ENCODE measurements at places on chromosomes 12 and 14.

DNA sequence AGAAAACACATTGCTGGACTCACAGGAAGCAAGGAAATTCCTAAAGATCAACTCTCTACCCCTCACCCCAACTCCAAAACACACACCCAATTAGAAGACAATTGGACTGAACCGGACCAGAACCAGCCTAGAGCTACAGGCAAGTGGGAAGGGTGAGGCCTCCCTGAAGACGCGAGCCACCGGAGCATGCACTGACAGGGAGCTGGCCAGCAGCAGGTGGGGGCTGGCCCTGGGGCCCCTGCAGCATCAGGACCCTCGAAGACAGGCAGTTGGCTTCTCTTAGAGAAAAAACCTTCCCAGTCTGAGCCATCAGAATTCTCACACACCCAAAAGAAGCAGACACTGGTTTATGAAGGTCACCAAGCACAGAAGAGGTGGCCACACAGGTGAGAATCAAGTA lies 209.5 kb upstream of the DIO3 start:
- peak; percentile 10 for DNase-seq

GRCh38 chr12:106386813-106387535 lies 29.4 kb downstream of the POLR3B start:
- DNase-seq, result no peak

DNA sequence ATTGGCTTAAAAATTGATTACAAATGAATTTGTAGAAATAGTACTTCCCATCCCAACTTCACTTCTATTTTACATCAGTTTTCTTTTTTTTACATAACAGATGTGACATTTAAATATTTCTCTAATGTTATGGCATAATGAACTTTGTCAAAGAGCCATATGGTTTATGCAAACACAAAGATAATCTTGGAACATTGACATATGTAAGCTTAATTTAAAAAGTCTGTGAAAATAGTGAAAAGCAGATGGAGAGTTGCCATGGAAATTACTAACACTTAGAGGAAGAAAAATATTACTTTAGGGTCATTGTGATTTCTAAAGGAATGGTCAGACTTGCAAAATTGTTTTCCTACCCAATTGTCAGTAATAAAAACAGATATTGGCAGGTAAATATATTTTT lies 232.4 kb downstream of the AEBP2 start:
- no peak for DNase-seq

GRCh38 chr14:102754370-102755262 lies 22.6 kb upstream of the TRAF3 start:
- DNase-seq, result no peak

GRCh38 chr14:91310606-91311283 lies 66.2 kb upstream of the GPR68 start:
- DNase-seq, result no peak

DNA sequence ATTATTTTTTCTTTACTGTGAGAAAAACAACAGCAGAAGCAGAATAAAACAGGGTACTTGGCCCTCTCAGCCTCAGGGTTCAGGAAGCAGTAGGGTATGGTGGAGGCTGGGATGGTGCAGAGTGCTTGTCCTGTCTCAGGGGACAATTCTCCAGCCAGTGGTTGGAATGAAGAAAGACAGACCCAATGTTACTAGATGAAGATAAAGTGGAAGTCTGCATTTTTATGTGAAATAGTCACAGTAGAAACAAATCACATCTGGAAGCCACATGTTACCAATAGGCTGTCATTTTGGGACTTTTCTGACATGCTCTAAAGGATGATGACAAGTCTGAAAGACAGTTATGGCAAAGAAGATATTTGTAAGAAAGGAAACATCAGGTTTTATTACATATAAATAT lies 32.3 kb downstream of the PROX2 start:
- no peak for DNase-seq

GRCh38 chr14:61104358-61104757 lies 123.3 kb downstream of the SLC38A6 start:
- no peak for DNase-seq

DNA sequence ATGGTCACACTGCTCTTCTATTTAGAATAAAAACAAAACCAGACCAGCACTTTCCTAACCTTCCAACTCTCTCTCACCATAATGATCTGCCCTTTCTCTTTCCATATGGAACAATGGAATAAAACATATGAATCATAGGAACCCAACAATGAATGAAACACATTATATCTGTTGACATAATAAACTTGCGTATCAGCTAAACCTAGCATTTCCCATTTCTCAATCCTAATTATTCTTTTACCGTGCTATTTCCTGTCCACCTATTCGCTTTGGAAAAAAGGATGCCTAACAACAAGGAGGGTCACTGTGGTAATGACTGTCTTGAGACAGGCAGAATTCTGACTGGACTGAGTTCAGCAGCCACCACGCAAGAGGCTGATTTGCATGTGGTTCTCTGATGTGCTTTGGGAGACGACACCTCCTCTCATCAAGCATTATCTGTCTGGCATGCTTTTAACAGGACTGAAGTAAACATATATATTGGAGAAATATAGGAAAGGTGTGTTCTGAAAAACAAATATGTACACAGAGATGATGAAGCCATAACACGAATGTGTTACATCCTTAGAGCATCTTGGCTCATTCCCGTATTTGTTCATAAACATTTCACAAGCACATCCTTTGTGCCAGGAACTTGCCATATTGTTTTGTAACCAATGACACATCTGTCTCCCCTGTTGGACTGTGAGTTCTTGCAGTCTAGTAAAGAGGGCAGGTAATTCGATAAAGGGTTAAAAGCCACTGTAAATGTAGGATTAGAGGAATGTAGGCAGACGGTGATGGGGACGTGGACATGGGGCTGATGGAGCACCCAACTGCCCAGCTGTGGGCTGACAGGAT lies 87.7 kb downstream of the PTPRB start:
- DNase-seq, result no peak

GRCh38 chr14:98501836-98502235 lies 770.2 kb downstream of the BCL11B start:
- DNase-seq, result no peak

GRCh38 chr12:109523071-109523470 lies 45.6 kb downstream of the UBE3B start:
- DNase-seq, result no peak

GRCh38 chr12:2696136-2696535 lies 98.6 kb upstream of the FKBP4 start:
- no peak for DNase-seq

DNA sequence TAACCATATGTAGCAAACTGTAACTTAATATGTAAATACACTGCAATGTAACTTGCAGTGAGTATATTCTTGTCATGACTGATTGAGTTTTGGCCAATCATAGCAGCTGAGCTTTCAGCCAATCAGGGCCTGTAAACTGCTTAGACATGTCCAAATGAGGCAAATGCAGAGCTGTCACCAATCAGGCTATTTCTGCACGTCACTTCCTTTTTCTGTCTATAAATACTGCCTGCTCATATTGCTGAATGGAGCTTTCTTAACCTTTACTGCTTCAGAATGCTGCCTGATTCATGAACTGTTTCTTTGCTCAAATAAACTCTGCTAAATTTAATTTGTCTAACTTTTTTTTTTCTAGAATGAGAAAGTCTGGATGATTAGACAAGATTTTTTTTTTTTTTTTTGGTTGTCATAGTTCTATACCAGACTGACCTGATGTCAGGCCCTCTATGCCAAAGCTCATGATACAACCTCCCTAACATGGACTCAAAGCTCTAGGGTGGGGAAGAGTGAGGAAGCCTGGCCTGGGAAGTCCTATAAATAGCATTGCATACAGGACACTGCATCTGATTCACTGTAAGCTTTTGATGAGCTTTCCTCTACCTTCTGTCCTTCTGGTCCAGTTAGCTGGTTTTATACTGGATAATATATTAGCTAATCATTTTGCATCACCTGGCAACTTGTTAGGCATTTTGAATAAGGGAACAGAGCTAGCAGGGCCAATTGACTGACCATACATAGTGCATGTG lies 12.0 kb downstream of the MGP start:
- no peak for DNase-seq

DNA sequence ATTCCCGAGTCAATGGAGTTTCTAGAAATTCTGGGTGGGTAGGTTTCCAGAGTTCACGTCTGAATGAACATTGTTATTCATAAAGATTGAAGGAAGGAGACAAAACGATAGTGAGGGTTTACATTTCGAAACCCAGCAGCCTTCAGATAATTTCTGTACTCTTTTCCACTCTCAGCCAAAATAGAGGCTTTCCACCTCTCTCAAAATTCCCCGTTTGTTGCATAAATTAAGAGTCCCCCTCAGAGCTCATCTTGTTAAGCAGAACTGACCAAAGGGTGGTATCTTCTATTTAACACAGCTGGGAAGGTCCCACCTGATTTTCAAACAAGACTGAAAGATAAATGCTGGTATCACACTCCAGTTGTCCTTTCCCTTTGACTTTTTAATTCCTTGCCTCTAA lies 21.5 kb upstream of the YARS2 start:
- no peak for DNase-seq

- peak; percentile 75 for DNase-seq
Observed at GRCh38 chr12:53380104-53380793, at the start of gene SP1. Gene SP1, plus strand, starts transcription at chr12:53380176. Its CDS starts 116 bp downstream, at chr12:53380292.

GRCh38 chr14:31387091-31387490 lies 33.3 kb downstream of the HEATR5A start:
- DNase-seq, result no peak

DNA sequence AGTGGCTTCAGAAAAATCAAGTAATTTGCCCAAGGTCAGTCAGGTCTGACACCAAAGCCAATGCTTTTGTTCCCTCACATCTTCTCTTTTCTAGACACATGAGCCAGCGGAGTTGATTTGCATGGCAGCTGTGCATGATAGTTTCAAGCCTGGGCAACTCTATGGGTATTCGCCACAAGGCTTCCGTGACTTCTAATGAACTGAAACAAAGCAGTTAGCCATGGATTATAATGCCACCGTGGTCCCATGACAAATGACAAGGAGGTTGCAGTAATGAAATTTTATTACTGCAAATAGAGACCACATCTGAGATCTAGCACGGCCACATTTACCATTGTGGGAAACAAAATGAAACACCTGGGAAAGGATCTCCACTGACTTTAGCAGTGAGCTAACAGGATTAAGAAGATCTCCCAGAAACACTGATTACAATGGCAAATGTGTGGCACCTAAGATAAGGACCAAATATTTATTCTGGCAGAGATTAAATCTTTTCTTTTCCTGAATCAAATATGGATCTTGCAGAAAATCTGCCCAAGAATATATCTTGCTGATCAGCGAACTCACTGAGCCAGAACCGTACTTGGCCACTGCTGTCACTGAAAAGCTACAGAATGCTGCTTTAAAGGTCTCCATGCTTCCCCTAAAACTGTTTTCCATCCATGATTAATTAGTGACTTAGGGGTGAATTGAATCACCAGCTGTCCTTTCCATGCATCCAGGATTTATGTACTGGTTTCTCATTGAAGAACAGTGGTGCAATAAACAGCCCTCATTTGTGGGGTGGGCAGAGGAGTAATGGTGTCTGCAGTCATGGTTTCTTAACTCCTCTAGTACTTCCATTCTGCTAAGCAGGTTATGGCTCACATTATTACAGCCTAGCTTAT lies 551.0 kb downstream of the DIO2 start:
- no peak for DNase-seq

DNA sequence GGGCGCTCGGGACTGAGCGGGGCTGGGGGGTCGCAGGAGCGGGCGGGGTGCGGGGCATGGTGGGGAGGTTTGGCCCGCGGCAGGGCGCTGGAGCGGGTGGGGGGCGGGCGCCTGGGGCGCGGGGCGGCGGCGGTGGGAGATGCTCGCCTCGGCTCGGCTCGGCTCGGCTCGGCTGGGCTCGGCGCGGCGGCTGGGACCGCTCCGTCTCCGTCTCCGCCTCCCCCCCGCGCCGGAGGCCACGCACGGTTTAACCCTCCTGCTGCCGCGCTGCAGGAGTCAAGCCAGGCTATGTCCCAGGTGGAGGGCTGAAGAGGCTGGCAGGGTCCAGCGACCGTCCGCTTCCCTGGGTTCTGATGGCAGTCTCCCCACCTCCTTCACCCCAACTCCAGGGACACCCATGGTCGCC lies at the start of gene PIANP:
PIANP (minus strand) TSS at position 170 of the 406 bp plus-strand sequence. CDS start 2,754 bp downstream, outside the sequence.
- peak; percentile 35 for DNase-seq

GRCh38 chr12:52413782-52414345 lies 7.7 kb upstream of the KRT82 start:
- no peak for DNase-seq

- DNase-seq, result peak; percentile 76
Observed at GRCh38 chr12:11486623-11487444, 91.5 kb upstream of the PRB2 start.

DNA sequence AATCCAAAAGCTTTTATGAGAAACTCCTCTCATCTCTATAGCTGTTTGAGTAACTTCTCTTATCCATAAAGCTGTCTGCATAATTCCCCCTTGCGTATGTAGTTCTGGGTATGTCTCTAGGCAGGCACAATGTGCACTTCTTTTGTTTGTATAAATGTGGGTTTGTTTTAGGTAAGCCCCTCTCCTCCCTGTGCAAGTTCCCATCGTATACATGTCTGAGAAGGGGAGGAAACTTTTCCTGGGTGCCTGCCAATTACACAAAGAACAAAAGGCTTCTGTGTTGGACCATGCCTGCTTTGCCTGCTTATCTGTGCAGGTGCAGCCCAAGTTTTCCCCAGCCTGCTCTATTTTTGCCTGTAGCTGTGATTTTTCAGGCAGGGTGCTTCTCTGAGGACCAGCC lies 96.7 kb downstream of the CCER1 start:
- DNase-seq, result no peak

DNA sequence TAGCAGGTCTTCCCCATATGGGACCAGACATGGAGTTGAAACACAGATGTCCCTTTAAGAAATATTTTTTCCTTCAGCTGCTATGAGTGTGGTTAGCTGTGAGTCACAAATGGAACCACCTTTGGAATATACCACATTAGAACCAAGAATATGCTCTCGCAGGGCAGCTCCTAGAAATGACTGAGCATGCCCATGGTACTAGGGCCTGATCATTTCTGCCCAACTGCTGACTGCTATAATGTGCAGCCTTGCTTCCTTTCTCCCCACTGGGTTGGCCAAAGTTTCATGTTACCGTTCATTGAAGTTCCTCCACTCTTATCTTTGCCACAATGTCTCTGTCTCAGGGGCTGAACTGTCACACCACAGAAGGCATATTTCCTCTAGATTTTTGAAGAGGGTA lies 1074.6 kb downstream of the FLRT2 start:
- DNase-seq, result no peak

DNA sequence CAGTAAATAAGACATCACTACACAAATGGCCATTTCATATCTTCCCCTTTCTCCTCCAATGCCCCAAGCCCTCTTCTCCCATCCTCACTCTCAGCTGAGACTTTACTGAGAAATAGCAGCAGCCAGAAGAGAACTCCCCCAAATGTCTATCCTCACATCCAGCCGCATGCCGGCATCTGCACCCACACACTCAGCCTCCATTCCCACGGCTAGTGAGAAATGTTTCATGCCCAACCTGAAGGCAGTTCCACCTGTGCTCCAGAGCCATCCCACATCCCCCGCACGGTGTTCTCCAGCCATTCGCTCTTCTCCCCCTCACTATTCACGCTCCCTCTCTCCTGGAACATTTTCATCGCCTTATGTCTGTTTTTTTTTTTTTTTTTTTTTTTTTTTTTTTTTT lies 208.7 kb upstream of the DIO3 start:
- DNase-seq, result no peak

DNA sequence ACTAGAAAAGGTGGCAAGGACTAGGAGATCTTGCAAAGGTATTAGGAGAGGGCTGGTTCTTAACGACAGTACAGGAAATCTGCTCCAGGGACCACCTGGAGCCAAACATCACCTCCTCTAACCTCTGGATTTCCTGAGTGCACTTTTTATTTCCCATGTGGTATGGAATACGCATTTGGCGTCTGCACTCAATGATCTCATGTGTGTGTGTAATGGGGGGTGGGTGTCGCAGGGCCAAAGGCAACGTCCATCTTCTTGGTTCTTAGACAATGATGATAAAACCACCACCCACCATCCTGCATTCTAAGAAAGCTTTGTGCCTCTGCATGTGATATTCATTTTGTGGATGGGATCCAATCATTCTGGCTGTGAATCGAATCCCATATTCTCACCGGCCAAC lies 68.8 kb downstream of the CLMN start:
- DNase-seq, result no peak

Data from naive thymus-derived CD8-positive, alpha-beta T cell (primary cell).